COR-L47 (cell line): ENCODE measurements at places on chromosomes 2 and 18.

- no peak for DNase-seq
These were observed 84.0 kb upstream of the MYCN start for GRCh38 chr2:15856318-15856717.

DNA sequence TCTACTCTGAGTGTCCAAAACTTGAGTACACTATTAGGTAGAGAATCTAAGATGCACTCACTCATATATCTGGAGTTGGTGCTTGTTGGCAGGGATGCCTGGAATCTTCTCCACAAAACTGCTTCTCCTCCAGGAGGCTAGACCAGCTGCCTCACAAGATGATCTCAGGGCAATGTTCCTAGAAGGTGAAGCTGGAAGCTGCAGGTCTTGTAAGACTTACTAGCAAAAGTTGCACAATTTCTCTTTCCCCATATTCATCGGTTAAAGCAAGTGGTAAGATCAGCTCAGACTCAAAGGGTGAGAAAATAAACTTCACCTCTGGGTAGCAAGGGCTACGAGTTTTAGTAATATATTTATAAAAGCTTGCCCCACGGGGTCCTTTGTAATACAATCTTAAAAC is 454.4 kb upstream of the ACVR2A start:
- DNase-seq, result no peak

DNA sequence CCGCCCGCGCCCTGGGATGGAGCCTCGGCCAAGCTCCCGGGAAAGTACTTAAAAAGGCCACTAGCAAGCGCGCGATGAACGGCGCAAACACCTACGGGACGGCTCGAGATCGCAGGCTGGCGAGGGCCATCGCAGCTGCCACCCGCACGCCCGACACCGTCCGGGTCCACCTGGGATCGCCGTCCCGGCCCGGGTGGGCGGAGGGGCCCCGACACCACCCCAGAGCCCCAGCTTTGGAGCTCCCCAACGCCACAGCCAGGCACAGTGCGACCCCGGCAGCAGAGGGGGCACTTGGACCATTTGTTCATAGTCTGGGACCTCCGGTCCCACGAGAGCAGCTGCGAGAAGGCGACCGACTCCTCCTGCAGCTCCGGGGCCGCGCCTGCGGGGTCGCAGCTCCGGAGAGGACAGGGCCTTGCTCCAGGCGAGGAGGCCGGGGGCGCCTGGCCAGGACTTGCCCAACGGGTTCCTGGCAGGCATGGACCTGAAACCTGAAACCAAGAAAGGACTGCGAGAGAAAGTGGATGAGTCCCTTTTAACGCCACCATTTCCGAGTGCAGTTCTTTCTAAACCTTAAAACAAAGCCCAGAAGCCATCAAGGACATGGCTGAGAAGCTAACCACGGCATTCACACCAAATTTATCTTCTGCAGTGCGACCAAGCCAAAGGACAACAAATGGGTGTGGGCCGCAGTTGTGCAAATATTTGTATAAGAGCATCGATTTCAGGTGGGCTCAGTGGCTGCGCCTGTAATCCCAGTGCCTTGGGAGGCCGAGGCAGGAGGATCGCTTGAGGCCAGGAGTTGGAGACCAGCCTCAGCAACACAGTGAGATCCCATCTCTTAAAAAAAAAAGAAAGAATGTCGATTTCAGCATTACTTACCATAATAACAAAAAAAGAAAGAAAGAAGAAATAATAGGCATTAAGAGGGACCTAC is 54.0 kb upstream of the IMP4 start:
- no peak for DNase-seq

- DNase-seq, result no peak
These were observed 76.9 kb downstream of the MYO1B start for GRCh38 chr2:191321861-191322662.

- no peak for DNase-seq
These were observed 465.0 kb downstream of the SUCLG1 start for GRCh38 chr2:83993873-83994632.

DNA sequence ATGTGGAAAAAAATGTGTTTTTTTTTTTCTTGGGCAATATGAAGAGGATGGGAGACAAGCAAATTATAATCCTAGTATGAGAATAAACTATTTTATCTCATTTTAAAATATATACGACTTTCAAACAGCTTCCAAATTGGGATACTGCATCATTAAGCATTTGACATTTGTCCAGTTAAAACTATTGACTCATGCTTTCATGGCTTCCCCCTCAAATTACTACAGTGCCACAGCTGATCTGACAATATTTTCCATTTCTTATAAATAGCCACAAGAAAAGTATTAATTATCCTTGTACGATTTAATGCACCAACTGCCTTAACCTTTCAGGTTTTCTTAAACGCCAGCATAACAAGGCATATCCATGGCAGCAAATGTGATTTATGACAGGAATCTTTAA is 1134.8 kb upstream of the ZEB2 start:
- no peak for DNase-seq

GRCh38 chr2:20313659-20314058 is 37.0 kb downstream of the PUM2 start:
- no peak for DNase-seq
